HCT116 (cell line): ENCODE measurements at places on chromosomes 5 and 9. TPM values are rescaled to one million over a fixed set of nuclear protein-coding genes. Genes with fewer than 3 reads are reported as not detected.

- no peak for DNase-seq
Measured at GRCh38 chr5:140181002-140181483, 6.1 kb downstream of the CYSTM1 start.

GRCh38 chr5:66595756-66596635 lies at the start of gene MAST4:
MAST4 (plus strand) TSS chr5:66596393; CDS start chr5:66596656, 263 bp downstream.
- DNase-seq: peak; percentile 16

DNA sequence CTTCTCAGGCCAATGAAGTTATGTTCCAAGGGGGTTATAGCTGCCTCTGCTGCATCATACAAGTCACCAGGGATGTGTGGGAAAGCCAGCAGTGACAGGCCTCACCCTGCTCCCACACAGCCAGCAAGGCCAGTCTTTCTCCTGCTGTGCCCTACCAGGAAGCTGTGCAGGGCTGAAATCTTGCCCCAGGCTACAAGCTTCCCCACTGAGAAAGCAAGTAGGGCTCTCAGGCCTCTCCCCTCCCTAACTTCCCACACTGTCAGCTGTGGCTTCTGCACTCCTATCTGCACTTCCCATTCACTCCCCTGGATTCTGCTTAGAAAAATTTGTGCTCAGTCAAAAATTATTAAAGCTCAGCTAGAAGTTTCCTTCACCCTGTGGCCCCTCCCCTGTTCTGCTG lies 611.2 kb upstream of the ZNF608 start:
- DNase-seq: no peak

DNA sequence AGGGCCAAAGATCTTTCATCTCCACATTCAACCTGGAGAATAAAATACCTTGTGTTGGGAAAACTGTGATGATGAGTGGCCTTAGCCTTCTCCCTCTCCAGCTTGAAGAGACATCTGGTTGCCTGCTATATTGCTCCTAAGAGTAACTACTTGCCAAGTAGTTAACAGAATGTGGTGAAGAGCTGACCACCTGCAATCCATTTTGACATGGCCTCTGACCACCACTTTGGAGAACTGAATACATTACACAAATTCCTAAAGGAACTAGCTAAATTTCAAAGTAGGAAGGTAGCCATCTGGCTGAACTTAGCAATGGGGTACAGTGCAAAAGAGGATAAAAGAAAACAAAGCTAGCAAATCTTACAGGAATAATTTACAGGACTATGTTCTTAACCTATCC lies 7.2 kb downstream of the TBCA start:
- no peak for DNase-seq

DNA sequence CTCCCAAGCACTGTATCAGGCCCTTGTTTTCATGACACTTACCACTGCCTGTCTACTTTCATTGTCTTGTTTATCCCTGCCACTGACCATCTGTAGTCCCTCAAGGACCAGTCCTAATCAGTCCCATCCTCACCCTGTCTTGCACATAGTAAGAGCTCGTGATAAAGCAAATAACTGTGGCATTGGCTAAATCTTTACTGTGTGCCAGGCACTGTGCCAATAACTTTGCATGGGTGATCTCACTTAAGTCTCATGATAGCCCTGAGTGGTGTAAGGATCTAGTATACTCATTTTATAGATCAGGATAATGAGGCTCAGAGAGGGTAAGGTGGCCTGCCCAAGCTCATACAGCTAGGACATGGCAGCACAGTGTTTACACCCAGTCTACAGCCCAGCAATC lies 5.6 kb downstream of the CDX1 start:
- DNase-seq: no peak

DNA sequence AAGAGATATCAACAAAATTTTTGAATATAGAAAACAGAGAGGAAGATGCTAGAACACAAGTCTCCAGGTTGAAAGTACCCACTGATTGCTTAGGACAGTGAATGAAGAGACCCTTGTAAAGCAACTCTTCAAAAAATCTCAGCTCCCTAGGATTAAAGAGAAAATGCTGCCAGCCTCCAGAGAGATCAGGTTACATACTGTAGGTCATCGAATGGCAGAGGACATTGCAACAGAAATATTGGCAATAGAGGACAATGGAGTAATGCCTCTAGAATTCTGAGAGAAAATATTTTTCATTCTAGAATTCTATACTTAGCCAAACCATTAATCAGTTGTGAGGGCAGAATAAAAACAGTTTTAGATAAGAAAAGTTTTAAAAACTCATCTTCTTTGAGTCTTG lies 43.1 kb upstream of the ELL2 start:
- DNase-seq: no peak

DNA sequence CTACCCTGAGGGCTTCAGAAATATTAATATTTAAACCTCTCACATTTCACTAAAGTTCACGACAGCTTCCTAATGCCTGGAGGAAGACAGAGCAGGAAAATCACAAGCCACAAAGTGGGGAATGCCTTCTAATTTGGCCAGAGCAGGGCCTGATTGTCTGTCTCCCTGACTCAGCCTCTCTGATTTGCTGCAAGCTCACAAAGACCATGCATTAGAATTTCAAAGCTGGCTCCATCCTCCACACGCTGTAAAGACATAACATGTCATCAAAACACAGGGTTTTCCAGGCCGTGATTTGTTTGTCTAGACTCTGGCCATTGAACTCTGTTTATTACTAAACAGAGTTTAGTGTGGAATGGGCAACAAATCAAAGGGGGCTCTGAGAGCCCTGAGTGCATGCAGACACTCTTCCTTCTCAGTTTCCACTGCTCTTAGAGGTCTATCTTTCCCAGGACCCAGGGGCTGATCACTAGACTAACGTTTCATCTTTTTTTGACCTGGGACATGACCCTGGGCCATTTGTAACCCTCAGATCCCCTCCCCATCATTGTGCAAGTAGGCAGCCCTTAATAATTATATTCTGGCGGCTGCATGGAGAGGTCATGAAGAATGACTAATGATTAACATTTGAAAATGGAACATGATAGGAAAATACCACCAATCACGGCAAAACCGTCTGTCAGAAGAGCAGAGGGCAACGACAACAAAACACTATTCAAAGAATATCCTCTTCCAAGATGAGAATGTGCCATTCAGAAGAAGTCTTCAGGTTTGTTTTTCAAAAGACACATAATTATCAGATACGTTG lies 140.2 kb downstream of the ENC1 start:
- no peak for DNase-seq

DNA sequence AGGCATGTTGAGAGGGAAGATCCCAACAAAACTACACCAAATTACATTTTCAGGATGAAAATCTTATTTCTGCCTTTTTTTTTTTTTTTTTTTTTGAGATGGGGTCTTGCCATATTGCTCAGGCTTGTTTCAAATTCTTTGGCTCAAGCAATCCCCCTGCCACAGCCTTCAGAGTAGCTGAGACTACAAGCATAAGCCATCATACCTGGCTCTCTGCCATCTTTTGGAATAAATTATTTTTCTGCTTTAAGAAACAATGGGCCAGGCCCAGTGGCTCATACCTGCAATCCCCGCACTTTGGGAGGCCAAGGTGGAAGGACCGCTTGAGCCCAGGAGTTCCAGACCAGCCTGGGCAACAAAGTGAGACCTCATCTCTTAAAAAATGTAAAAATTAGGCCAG lies 14.3 kb downstream of the AFF4 start:
- DNase-seq: no peak

- DNase-seq: peak; percentile 35
Measured at GRCh38 chr5:150286820-150287219, 2.8 kb downstream of the CAMK2A start.

DNA sequence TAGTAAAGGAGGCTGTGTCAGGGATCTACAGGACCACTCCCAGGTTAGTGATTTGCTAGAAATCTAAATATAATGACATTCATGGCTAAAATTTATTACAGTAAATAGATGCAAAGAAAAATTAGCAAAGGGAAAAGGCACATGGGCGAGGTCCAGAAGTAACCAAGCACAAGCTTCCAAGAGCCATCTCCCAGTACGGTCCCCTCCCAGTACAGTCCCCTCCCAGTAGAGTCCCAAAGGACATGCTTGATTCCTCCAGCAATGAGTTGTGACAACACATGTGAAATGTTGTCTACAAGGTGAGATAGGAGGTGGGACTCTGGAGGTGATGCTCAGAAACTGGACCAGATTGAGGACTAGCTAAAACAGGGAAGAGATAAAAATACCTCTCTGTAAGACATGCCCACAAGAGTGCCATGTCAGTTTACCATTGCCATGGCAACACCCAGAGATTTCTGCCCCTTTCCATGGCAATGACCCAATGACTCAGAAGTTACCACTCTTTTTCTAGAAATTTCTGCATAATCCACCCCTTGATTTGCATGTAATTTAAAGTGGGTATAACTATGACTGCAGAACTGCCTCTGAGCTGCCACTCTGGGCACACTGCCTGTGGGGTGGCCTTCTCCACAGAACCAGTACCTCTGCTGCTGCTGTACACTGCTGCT lies 27.9 kb upstream of the CEMIP2 start:
- DNase-seq: no peak

Gene MAP3K1
- 8.5 TPM for total RNA-seq

Gene NRG2
- total RNA-seq: 0.91 TPM

DNA sequence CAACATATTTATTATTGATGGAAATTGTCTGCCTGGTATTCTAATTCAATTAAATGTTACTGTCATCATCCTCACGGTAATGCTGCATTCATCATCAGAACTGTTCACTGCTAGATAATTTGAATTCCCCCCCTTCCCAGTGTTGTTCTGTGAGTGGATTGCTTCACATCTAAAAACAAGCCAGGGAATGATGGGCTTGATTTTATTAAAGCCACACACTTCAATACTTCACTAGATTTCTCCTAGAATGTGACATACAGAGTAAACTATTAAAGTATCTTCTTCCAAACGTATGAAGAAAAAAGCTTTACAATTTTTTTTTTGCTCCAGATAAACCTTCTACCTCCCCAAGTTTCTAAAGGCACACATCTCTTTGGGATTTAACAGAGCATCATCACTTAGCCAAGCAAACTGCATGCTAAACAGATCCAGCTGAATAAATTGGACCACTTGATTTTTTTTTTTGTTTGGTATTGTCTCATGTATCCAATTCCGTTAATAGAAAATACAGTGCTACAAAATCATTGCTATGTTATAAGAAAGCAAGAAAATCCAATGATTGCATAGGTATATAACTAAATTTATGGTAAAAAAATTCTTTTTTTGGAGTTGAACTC lies 692.4 kb downstream of the MTRR start:
- DNase-seq: no peak

DNA sequence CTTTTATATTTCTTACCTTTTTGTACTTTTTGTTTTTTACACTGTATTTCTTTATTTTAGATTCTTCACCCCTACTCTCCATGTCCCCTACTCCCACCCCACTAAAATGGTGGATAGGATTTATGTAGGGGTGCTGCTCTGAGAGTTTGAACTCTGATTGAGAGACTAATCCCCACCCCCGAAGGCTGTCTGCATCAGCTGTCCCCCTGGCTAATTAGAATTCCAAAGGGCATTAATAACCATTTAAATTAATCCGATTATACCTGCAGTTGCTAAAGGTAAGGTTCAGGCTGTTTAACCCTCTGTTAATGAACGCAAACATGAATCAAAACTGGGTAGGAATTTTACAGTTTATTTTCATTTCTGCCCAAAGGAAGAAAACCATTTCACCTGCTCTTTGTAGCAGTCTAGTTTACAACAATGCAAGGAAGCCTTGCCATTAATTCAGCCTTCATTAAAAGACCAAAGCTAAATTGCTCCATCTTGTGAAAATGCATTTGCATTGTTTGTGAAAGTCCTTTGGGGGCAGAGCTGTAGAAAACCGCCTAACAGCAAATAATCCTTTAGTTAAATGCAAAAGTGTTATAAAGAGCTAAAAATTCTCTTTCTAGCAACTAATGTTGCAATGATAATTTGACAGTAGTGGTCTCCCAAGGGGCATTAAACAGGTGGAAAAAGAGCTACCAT lies 71.2 kb downstream of the ZCCHC7 start:
- no peak for DNase-seq

Gene SLC6A3
- not detected for total RNA-seq
